A549 treated with CpdA at 1 μM for 4 hours (cell line): ENCODE measurements at places on chromosomes 7 and 10. TPM values are rescaled to one million over a fixed set of nuclear protein-coding genes. Genes with fewer than 3 reads are reported as not detected.

ADAM12 gene
- 3.8 to 5.7 TPM (median 4.3 TPM) in 5 replicates for total RNA-seq

HIP1 gene
- 14.9 to 18.6 TPM (median 17.6 TPM) in 5 replicates for total RNA-seq

CDK1 gene
- total RNA-seq: 83.6 to 107 TPM (median 92.5 TPM) in 5 replicates

GPR146 gene
- 1.6 to 2.7 TPM (median 2.3 TPM) in 5 replicates for total RNA-seq

VPS37D gene
- 2.2 to 5.4 TPM (median 4.5 TPM) in 5 replicates for total RNA-seq

NANOS1 gene
- total RNA-seq: 2.0 to 2.6 TPM (median 2.3 TPM) in 5 replicates
